ENCODE measurements at places on chromosomes 16 and 17.

GRCh38 chr16:86899151-86899550 lies 320.8 kb downstream of the FOXL1 start:
- no peak for DNase-seq

GRCh38 chr16:50616386-50616785 lies 64.7 kb downstream of the SNX20 start:
- DNase-seq = no peak

GRCh38 chr17:79162012-79162963 lies 87.7 kb downstream of the ENGASE start:
- DNase-seq = no peak

- no peak for DNase-seq
Measured at GRCh38 chr16:50151322-50151721, 1.8 kb upstream of the TENT4B start.
